ENCODE measurements at places on chromosomes 6 and 20. TPM values are rescaled to one million over a fixed set of nuclear protein-coding genes. Genes with fewer than 3 reads are reported as not detected.

- H3K27ac ChIP-seq: no peak overlapping the region
- H3K4me3 ChIP-seq: no peak overlapping the region
- no peaks in the 10 kb centered on the region for H3K36me3 ChIP-seq
These were observed 198.1 kb downstream of the MYLK4 start for GRCh38 chr6:2552526-2553154.

GRCh38 chr6:160055378-160055777, 66.2 kb upstream of the SLC22A1 start:
- no peak overlapping the region for H3K27ac ChIP-seq
- H3K4me3 ChIP-seq: no peak overlapping the region
- H3K4me1 ChIP-seq: no peaks in the 10 kb centered on the region
- DNase-seq: no peak
- H3K36me3 ChIP-seq: peaks cover 31% of the 10 kb centered on the region

DNA sequence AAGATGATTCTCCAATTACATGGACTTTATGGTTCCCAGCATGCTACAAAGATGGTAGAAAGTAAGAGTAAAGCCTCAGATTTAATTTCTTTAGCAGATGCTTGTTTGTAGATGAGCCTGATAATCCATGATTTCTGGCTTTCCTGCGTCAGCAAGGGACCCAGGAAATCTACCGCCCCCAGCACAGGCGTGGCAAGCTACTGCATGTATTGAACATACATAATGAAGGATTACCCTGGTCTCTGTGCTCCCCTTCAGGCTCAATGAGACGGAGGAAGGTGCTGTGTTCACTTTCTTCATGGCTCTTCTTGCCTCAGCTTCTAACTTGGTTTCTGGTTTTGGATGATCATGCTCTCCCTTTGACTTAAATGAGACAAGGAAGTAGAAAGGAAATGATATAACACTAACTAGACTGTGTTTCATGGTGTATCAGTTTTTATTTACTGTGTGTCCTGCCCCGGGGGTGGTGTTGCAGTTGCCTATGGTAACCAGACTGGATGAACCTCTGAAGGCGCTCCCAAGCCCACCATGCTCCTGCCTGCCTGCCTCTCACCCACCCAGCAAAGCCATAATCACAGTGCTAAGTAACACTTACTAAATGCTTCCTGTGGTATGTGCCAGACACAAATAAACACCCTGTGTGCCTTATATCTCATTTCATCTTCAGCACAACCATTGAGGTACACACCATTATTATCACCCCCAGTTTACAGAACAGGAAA, 17.9 kb downstream of the GCM1 start:
- H3K4me3 ChIP-seq: no peak overlapping the region
- H3K27ac ChIP-seq: no peak overlapping the region
- H3K4me1 ChIP-seq: no peaks in the 10 kb centered on the region
- no peaks in the 10 kb centered on the region for H3K27me3 ChIP-seq
- H3K36me3 ChIP-seq: no peaks in the 10 kb centered on the region

GRCh38 chr6:151765444-151765886, 42.0 kb upstream of the ESR1 start:
- H3K27me3 ChIP-seq: no peaks in the 10 kb centered on the region
- H3K36me3 ChIP-seq: no peaks in the 10 kb centered on the region
- no peak overlapping the region for H3K4me3 ChIP-seq
- peak; percentile 26 for DNase-seq
- H3K4me1 ChIP-seq: peaks cover 10% of the 10 kb centered on the region

GRCh38 chr20:36525620-36526365, 15.5 kb upstream of the MYL9 start:
- no peaks in the 10 kb centered on the region for H3K4me1 ChIP-seq
- H3K36me3 ChIP-seq: peaks cover 43% of the 10 kb centered on the region
- H3K4me3 ChIP-seq: no peak overlapping the region

DNA sequence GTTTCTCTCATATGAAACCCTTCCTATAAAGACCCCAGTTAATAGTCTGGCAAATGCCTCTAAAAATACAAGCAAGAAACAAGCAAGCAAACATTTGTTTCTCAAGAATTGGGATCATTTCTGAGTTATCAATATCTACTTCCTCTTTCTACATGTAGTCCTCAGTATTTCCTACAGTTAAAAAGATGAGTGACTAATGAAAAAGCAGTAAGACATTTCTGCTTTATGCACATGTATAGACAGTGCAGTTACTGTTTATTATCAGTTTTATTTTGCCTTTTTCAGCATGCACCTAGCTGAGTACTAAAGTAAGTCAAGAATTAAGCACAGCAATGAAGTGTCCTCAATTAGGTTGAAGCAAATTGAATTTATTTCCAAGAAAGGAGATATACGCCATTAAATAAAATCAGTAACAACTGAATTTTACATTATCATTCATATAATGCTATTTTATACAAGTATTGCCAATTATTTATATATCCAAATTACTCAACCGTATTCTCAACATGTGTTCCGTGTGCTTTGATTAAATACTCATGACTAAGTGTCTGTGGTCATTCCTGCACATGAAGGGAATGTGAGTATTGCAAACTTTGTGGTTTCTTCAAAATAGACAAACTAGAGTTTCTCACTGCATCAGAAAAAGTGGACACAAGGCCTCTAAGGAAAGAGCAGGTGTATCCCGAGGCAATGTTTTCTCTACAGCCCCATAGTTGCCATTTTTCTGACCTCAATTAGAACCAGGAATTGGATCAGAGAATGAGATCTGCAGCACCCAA, 159.3 kb upstream of the MARCKS start:
- H3K27me3 ChIP-seq: no peaks in the 10 kb centered on the region
- H3K4me3 ChIP-seq: no peak overlapping the region
- peaks cover 45% of the 10 kb centered on the region for H3K4me1 ChIP-seq
- H3K36me3 ChIP-seq: no peaks in the 10 kb centered on the region
- no peak overlapping the region for H3K27ac ChIP-seq

DNA sequence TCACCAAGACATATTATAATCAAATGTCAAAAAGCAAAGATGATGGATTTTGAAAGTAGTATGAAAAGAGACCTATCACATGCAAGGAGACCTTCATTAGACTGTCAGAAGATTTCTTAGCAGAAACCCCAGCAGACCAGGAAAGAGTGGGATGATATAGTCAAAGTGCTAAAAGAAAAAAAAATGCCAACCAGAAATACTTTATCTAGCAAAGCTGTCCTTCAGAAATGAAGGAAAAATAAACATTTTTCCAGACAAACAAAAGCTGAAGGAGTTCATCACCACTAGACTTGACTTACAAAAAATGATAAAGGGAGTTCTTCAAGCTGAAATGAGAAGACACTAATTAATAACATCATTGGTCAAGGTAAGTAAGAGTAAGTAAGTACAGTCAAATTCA, 251.2 kb upstream of the SASH1 start:
- DNase-seq: no peak
- no peaks in the 10 kb centered on the region for H3K27me3 ChIP-seq
- H3K4me3 ChIP-seq: no peak overlapping the region
- H3K36me3 ChIP-seq: no peaks in the 10 kb centered on the region

DNA sequence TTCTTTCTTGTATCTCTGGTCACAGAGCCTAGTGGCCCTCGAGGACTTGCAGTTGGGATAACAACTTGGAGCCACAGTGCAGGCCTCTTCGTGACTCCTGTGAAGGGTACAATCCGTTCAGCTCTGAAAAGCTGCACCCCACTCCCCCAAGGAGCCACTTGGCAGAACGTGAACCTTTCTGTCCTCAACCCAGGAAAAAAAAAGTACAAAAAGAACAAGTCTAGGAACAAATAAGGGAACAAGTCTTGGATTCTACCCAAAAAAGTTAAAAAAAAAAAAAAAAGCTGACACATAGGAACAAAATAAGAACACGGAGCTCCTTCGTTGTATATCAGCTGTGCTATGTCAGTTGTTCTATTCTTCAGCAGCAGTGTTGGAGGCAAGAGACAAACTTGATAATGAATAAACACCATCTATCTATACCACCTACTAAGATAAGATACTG, 77.9 kb upstream of the TULP1 start:
- no peak overlapping the region for H3K27ac ChIP-seq
- peaks cover 9% of the 10 kb centered on the region for H3K4me1 ChIP-seq
- no peaks in the 10 kb centered on the region for H3K27me3 ChIP-seq
- peaks cover 37% of the 10 kb centered on the region for H3K36me3 ChIP-seq
- no peak for DNase-seq
- H3K4me3 ChIP-seq: no peak overlapping the region

- DNase-seq: no peak
- H3K27ac ChIP-seq: no peak overlapping the region
- H3K36me3 ChIP-seq: no peaks in the 10 kb centered on the region
- H3K4me1 ChIP-seq: no peaks in the 10 kb centered on the region
These were observed 1.3 kb upstream of the NNAT start for GRCh38 chr20:37519508-37520418.

DNA sequence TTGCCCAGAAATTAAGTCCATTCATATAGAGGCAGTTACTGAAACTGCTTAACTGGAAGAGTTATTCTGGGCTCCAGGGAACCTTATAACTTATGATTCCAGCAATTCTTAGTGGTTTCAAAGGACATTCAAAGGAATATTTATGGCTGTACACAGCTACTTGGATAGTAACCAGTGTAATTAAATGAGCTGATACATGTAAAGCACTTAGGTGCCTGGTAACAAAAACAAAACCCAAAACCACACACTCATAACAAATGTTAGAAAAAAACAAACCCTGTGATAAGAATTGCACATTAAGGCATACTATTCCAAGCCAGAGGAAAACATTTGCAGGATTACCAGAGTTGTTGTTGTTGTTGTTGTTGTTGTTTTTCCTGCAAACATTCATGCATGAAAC, 51.5 kb downstream of the STK4 start:
- H3K36me3 ChIP-seq: no peaks in the 10 kb centered on the region
- DNase-seq: no peak
- no peak overlapping the region for H3K4me3 ChIP-seq

DNA sequence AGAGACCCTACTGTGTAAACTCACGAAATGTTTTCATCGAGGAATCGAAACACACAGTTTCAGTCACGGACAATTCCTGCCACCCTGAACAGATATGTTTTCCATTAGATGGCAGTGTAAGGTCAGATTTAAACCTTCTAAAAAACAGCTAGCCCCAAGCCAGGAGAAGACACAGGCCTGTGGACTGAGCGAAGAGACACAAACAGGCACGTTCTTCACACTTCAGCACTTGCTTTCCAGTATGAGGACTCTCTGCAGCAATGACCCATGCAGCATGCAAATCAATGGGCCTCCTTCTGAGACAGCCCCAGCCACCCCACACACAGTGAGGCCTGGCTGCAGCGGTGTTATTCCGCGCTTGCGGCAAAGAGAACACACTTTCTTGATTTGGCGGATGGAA, 31.9 kb downstream of the HUS1B start:
- H3K36me3 ChIP-seq: no peaks in the 10 kb centered on the region
- H3K4me1 ChIP-seq: peaks cover 6% of the 10 kb centered on the region
- no peaks in the 10 kb centered on the region for H3K27me3 ChIP-seq
- H3K4me3 ChIP-seq: no peak overlapping the region
- no peak for DNase-seq
- H3K27ac ChIP-seq: no peak overlapping the region

GRCh38 chr6:163759542-163759941, 345.0 kb downstream of the QKI start:
- no peak overlapping the region for H3K4me3 ChIP-seq
- no peaks in the 10 kb centered on the region for H3K27me3 ChIP-seq
- DNase-seq: no peak
- no peaks in the 10 kb centered on the region for H3K36me3 ChIP-seq
- no peak overlapping the region for H3K27ac ChIP-seq

DNA sequence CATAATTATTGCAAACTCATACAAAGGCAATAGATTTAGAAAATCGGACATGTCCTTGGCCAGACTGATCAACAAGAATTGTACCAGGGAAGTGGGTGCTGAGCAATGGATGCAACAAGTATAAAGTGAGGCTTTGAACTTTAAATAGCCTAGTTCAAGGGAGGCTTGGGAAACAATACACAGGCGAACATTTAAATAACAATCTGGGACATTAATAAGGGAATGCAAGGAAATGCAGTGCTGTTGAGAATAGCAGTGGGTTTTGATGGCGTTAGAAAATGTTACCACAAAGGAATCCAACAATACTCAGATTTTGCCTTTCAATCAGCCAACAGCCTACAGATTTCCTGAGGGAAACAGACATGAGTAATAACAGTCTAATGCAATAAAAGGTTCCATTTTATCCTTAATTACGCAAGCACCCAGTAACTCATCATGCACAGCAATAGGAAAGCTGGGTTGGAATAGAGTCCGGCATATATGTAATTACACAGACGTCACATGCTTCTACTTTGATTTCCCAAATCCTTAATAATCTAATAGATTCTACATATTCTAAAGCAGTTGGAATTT, 134.6 kb downstream of the PHACTR1 start:
- no peak for DNase-seq
- no peaks in the 10 kb centered on the region for H3K4me1 ChIP-seq
- peaks cover 7% of the 10 kb centered on the region for H3K27me3 ChIP-seq
- no peak overlapping the region for H3K27ac ChIP-seq
- H3K36me3 ChIP-seq: no peaks in the 10 kb centered on the region

Gene TREML1
- not detected for total RNA-seq

Gene POM121L2
- not detected for total RNA-seq

Gene ERVFRD-1
- 0.09 TPM for total RNA-seq
